Heart left ventricle (tissue), 16 donors: ENCODE measurements at places on chromosomes 6 and 20. TPM values are rescaled to one million over a fixed set of nuclear protein-coding genes. Genes with fewer than 3 reads are reported as not detected.

DNA sequence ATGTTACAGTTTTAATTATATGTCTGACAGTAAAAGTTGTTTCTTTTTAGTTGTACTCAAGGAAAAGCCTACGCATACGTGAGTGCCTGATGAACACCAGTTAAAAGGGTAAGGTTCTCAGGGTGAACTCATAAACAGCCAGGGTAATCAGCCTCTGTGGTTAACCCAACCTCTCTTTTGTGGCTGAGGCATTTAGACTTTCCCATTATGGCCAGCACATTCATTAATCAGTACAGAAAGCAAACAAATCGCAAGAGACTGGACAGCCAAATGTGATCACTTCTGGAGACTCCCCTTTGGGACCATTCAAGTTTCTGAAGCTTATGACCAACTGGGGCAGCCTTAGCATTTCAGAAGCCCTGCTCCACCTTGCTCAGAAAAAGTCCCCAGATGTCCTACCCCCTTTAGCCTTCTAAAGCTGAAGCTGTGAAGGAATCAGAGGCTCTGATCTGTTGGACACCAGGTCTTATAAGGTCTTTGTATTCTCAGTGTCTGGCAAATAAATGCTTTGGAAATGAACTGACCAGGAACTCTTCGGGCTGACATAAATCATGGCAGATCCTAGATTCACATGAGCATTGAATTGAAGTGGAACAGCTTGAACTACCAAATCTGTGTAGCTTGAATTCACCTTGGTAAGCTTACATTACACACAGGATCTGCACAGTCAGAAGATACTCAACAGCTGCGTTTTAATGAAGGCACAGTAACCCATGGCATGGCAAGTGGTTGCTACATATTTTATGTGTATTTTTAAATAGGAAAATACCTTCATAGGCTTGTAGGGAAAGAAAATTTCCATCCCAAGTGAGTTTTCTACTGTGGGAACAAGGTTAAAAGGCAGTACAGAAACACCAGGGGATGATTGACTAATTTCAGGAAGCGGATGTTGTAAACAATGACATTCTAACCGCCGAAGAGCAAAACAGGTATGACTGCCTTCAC, 18.7 kb downstream of the IL20RA start:
- no peaks in the 10 kb centered on the region for H3K27me3 ChIP-seq
- H3K4me1 ChIP-seq = no peaks in the 10 kb centered on the region
- no peak for DNase-seq
- H3K4me3 ChIP-seq = no peak overlapping the region

Gene PAX1
- polyA plus RNA-seq = not detected

Gene CDSN
- not detected for polyA plus RNA-seq

GRCh38 chr6:106181664-106182418, 95.7 kb downstream of the PRDM1 start:
- no peak for DNase-seq
- no peaks in the 10 kb centered on the region for H3K4me1 ChIP-seq
- H3K4me3 ChIP-seq = no peak overlapping the region
- H3K27ac ChIP-seq = no peak overlapping the region
- H3K27me3 ChIP-seq = no peaks in the 10 kb centered on the region

- H3K4me1 ChIP-seq = no peaks in the 10 kb centered on the region
Observed at GRCh38 chr20:32924781-32925180, 66.1 kb downstream of the EFCAB8 start.

DNA sequence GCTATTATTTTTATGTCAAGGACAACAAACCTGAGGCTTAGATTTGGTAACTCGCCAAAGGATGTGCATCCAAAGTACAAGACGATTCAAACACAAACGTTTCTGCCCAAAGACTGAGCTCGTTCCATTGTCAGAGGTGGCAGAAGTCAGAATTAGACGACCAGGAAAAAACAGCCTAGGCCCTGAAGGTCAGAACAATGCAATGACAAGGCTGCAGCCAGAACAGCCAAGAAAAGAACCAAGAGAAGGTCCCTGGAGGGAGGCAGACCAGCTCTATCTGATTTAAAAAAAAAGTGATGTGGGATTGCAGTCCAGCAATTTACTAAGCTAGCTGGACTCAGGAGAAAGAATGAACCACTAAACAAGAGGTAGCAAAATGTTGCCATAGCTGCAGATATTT, 54.2 kb downstream of the NCOA7 start:
- no peak overlapping the region for H3K4me3 ChIP-seq
- peaks cover 22% of the 10 kb centered on the region for H3K4me1 ChIP-seq
- peak; percentile 45 for DNase-seq
- H3K27me3 ChIP-seq = no peaks in the 10 kb centered on the region
- H3K36me3 ChIP-seq = no peaks in the 10 kb centered on the region

- no peak for DNase-seq
- H3K4me3 ChIP-seq = no peak overlapping the region
- H3K36me3 ChIP-seq = no peaks in the 10 kb centered on the region
- H3K4me1 ChIP-seq = no peaks in the 10 kb centered on the region
- H3K27me3 ChIP-seq = no peaks in the 10 kb centered on the region
Observed at GRCh38 chr6:145758113-145758512, 22.8 kb upstream of the EPM2A start.

Gene NOP56
- polyA plus RNA-seq = 66.8 TPM

GRCh38 chr20:24808616-24809015, 140.5 kb upstream of the CST7 start:
- H3K27ac ChIP-seq = no peak overlapping the region
- DNase-seq = peak; percentile 54
- no peaks in the 10 kb centered on the region for H3K36me3 ChIP-seq
- H3K4me3 ChIP-seq = no peak overlapping the region

Gene RCAN2
- polyA plus RNA-seq = 138 TPM

- H3K36me3 ChIP-seq = no peaks in the 10 kb centered on the region
- peaks cover 33% of the 10 kb centered on the region for H3K4me1 ChIP-seq
Observed at GRCh38 chr6:163324688-163325389, 89.7 kb upstream of the QKI start.

DNA sequence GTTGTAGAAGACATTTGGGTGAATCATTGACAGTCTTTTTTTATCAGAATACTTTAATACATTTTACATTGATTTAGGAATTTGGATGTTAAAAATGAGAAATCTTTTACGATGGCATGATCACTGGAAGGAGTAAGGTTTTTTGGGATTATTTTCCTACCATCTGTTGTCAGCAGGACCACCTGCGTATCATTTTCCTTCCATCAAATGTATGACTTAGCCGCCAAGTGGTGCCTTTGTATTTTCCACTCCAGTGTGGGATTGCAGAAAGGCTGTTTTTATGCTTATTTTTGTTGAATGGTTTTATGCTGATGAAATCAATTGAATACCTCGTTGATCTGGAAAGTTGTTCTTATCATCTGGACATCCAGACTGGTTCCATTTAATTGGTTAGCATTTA, 35.8 kb downstream of the AKAP12 start:
- H3K36me3 ChIP-seq = no peaks in the 10 kb centered on the region
- H3K27ac ChIP-seq = no peak overlapping the region

Gene EPB41L1
- polyA plus RNA-seq = 7.1 TPM

- no peak overlapping the region for H3K27ac ChIP-seq
- H3K4me1 ChIP-seq = peaks cover 46% of the 10 kb centered on the region
- no peaks in the 10 kb centered on the region for H3K36me3 ChIP-seq
- H3K27me3 ChIP-seq = peaks cover 97% of the 10 kb centered on the region
Observed at GRCh38 chr20:21101932-21102575, 4.1 kb downstream of the LINC00237 start.

Gene ERVFRD-1
- 0.08 TPM for polyA plus RNA-seq
